T-cell (primary cell): ENCODE measurements at places on chromosomes 1 and 21.

DNA sequence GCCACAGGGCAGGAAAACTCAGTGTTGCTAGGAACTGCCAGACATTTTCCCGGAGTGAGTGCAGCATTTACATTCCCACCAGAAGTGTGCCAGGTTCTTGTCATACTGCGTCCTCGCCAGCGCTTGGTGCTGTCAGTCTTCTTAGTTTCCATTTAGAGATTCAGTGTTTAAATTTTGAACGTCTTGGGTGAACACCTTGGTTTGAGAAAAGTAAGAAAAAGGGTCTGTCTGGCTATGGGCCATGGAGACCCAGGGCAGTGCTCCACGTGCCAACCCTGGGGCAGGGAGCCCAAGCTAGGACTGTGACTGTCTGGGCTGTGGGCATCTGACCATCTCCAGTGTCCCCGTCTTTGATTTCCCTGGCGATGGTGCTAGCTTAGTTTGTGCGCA is 16.0 kb downstream of the IBA57 start:
- no peak for DNase-seq

DNA sequence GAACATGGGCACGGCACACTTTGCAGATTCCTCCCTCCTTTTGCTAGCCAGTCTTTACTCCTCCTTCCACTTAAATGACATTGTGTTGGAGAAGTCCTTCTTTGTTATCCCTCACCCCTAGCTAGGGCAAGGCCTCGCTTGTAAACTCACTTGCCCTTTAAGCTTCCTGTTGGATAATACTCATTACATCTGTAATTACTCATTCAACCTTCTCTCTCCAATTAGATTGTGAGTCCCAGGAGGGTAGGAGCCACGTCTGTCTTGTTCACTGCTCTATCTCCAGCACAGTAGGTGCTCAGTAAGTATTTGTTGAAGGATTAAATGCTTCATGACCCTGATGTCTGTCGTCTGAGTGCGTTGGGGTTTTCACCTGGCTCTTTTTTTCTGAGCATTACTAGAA is 98.7 kb upstream of the USP24 start:
- no peak for DNase-seq

GRCh38 chr1:42085596-42085995 is 67.6 kb upstream of the GUCA2B start:
- no peak for DNase-seq

DNA sequence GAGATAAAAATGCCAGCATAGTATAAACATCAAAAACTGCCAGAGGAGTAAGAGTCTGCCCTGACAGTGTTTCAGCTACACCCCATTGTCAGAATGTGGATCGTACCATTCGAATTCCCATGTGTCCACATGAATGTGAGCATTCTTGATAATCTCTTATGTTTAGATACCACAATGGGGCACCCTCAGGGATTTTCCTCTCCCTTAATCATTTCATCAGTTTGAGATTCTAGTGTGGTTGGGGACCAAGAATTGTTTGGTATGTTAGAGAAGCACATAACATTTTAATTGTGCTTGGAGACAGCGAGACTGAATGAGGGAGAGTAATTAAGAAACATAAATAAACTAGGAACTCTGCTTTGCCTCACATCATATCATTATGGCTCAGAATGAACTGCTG is 120.2 kb downstream of the ZC3H11B start:
- DNase-seq: no peak

DNA sequence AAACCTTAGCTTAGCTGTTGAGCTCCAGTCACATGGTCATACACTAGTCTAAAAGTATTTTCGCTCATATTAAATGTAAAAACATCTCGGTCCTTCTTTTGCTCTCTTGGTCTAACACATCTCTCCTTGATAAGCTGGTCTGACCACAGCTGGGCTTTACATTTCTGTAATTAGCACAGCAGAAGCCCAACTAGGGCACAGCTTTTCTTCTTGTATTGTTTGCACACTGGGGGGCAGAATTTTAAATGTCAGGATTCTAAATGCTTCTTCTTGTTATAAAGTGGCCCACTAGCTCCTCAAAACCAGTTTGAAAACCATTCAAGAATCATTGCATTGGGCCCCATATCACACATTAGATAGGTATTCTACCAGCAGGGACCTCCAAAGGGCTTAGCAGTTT is 289.1 kb upstream of the PKN2 start:
- DNase-seq: no peak

- DNase-seq: no peak
Measured at GRCh38 chr21:42777064-42777756, 102.1 kb downstream of the WDR4 start.

- no peak for DNase-seq
Measured at GRCh38 chr1:201172326-201172725, 18.1 kb upstream of the TMEM9 start.
